Prostate gland (tissue), 2 donors: ENCODE measurements at places on chromosomes 13 and 19.

DNA sequence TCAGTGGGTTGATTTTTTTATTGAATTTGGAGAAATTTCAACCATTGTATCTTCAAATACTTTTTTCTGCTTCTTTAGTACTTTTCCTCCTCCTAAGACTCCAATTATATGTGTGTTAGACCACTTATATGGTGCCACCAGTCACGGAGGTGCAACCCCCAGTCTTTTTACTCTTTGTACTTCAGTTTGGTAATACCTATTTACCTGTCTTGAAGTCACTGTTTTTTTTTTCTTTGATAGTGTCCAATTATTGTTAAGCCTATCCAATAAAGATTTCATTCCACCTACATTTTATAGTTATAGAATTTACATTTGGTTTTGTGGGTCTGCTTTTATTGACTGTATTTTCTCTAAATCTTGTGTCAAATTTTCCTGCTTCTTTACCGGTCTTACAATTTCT is 14.9 kb downstream of the ZNF283 start:
- DNase-seq: no peak

GRCh38 chr13:100290165-100290801 is 201.4 kb downstream of the PCCA start:
- no peak for DNase-seq

- DNase-seq: peak; percentile 17
Observed at GRCh38 chr19:51959791-51960190, 26.8 kb downstream of the ZNF350 start.

DNA sequence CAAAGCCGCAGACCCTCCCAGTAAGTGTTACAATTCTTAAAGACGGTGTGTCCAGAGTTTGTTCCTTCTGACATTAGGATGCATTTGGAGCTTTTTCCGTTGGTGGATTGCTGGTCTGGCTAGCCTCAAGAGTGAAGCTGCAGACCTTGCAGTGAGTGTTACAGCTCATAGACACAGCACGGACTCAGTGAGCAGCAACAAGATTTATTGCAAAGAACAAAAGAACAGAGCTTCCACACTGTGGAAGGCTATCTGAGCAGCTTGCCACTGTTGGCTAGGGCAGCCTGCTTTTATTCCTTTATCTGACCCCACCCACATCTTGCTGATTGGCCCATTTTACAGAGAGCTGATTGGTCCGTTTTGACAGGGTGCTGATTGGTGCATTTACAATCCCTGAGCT is 242.8 kb upstream of the SGCG start:
- no peak for DNase-seq

GRCh38 chr13:99981735-99982035 is at the start of gene ZIC2:
Gene ZIC2 (plus strand): TSS chr13:99981784. CDS start chr13:99982065, 281 bp downstream.
- no peak for DNase-seq

DNA sequence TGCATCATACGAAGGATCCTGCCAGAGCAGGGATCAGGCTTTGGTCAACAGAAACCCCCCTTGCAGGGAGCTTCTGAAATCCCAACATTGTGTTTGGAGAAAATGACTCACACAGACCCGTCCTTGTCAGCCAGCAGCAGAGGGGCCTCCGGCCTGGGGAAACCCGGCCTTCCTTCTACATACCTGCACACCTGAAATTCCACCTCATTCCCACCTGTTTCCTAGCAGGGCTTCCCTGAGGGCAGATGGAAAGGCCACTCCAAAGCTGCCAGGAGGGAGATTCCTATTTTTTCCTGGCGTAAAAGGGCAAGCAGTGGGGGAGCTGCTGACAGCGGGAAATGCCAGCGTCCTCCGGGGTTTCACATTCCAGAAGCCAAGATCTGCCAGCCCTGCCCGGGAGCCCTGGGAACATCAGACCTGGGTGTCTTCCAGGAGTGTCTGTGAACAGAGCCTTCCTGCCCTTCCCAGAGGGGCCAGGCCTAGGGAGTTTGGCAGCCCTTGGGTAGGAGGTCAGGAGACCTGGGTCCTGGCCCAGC is 3.0 kb upstream of the IGFL1 start:
- DNase-seq: no peak

DNA sequence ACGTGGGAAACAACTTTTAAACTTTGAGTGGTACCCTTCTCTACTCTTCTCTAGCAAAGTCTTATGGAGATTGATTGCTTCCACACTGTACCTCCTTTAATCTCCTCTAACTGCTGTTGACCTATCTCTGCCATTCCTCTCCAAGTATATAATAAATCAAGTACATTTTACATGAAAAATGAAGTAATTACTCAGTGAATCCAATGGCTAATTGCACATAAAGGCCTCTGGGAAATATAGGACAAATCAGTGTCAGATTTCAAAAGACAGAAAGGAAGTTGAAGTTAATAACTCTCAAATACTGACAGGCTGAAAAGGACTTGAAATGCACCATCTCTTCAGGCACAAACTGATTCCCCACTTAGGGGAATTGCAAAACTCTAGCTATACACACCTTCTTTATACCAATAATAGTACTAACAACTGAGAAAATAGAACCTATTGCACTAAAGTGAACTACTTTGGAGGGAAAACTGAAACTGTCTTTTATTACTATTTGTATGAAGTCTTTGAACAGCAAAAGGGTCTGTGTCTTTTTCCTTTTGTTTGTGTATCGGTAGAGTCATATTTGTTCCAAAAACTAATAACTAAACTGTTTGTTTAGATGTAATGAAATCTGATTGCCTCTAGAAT is 701.1 kb downstream of the PCDH9 start:
- DNase-seq: no peak

DNA sequence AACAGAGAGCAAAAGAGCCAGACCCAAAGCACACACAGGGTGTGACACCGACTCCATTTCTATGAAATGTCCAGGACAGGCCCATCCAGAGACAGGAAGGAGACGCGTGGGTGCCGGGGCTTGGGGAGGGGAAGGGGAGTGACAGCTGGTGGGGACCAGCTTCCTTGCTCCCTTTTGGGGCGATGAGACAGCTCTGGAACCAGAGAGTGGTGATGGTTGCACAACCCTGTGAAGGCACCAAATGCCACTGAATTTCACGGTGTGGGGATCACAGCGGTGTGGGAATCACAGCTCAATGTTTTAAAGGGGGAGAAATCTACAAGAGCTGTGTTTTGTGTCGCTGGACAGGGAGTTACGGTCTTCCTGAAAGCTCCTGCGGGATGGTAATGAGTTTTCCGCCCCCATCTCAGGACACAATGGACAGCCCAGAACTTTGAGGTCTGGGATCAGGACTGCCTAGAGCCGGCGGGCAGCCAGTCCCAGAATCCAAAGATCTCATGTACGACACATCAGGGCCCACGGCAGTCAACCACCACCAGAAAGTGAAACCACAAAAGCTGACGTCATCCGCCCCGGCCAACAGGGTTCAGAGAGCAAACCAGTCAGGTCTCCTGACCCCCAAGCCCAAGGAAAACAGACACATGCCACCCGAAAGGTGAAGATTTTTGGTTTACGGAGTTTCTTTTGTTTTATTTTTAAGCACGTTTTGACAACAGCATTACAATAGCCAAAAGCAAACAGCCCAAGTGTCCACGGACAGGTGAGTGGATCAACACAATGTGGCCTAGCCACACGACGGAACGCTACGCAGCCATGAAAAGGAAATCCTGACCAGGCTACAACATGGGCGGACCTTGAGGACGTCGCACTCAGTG is 7.3 kb downstream of the SGTA start:
- no peak for DNase-seq

DNA sequence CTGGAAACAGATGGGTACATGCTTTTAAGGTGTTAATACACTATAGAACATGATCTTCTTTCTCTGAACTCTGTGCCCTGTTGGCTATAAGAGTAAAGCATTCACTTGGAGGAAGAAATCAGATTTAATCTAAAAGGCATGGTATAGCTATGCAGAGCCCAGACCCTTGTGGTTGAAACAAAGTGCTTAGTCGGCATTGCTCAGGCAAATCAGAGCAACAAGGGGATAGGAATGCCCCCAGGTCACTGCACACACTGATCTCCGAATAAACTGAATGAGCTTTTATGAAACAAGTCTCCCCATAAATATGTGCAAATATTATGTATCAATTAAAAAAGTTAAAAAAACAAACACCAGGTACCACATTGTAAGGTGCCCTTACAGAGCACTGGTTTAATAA is 52.0 kb upstream of the RGCC start:
- no peak for DNase-seq
